ENCODE measurements at places on chromosomes 5 and 9. TPM values are rescaled to one million over a fixed set of nuclear protein-coding genes. Genes with fewer than 3 reads are reported as not detected.
A peak's percentile ranks its signal among the peaks of the same experiment; 100 is the strongest.

Gene OR1J1
- total RNA-seq = not detected

Gene STARD4
- 65.8 TPM for total RNA-seq

DNA sequence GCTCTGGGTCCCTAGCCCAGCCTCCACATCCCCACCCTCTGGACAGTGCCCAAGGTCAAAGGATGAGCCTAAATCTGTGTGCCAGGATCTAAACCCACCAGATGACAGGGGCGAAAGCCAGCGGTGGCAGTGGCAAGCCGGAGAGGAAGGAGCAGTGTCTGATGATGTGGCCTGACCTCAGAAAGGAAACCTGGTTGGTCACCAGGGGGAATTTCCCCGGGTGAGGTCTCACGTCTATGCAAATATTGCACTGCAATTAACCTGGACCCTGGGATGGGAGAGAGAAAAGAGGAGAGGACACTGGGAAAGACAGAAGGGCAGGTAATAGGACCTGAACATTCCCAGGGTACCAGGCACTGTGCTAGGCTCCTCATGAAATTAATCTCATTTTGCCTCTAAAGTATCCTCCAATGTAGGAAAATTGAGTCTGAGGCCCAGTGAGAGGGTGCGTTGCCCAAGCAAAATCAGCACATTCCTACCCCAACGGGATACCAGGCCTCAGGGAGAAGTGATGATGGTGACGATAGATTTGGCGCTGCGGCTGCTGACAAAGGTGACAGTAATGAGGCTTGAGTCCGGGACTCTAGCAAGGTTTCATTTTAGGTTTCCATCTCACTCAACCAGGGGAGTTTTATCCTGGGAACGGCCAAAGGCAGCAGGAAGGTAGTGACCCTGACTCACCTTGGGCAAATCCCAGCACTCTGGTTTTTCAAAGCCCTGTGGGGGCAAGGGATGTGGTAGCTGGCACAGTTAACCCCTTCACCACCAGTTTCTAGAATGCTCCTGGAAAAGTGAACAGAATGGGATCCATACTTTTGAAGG, 13.4 kb upstream of the TNIP1 start:
- no peak overlapping the region for H3K4me3 ChIP-seq
- H3K27ac ChIP-seq = peak overlapping the region; percentile 22
- peaks cover 18% of the 10 kb centered on the region for H3K4me1 ChIP-seq
- H3K27me3 ChIP-seq = no peaks in the 10 kb centered on the region
- no peak for DNase-seq

DNA sequence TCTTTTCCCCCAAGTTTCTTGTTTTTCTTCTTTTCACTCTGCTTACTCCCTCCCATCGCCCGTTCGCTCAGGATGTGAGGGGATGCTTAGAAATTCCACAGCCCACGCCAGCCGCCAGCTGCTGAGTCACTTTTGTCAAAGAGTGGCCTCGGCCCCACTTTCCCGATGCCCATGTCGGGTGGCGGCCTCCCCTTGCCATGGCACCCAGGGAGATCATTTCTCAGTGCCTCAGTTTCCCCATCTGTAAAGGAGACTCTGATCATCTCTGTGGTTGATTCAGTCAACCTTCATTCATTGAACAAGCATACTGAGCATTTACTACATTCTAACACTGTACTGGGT, 353 bp upstream of the PDGFRB start:
- H3K36me3 ChIP-seq = no peaks in the 10 kb centered on the region
- H3K27ac ChIP-seq = peak overlapping the region; percentile 97
- H3K27me3 ChIP-seq = no peaks in the 10 kb centered on the region
- H3K4me3 ChIP-seq = peak overlapping the region; percentile 82
- peaks cover 54% of the 10 kb centered on the region for H3K4me1 ChIP-seq
- DNase-seq = no peak

- no peak overlapping the region for H3K27ac ChIP-seq
- H3K4me1 ChIP-seq = peaks cover 19% of the 10 kb centered on the region
- H3K27me3 ChIP-seq = no peaks in the 10 kb centered on the region
- no peaks in the 10 kb centered on the region for H3K36me3 ChIP-seq
- no peak for DNase-seq
- H3K4me3 ChIP-seq = no peak overlapping the region
Measured at GRCh38 chr5:153565822-153566221, 75.4 kb downstream of the GRIA1 start.
